ENCODE measurements at places on chromosomes 1 and 21.

DNA sequence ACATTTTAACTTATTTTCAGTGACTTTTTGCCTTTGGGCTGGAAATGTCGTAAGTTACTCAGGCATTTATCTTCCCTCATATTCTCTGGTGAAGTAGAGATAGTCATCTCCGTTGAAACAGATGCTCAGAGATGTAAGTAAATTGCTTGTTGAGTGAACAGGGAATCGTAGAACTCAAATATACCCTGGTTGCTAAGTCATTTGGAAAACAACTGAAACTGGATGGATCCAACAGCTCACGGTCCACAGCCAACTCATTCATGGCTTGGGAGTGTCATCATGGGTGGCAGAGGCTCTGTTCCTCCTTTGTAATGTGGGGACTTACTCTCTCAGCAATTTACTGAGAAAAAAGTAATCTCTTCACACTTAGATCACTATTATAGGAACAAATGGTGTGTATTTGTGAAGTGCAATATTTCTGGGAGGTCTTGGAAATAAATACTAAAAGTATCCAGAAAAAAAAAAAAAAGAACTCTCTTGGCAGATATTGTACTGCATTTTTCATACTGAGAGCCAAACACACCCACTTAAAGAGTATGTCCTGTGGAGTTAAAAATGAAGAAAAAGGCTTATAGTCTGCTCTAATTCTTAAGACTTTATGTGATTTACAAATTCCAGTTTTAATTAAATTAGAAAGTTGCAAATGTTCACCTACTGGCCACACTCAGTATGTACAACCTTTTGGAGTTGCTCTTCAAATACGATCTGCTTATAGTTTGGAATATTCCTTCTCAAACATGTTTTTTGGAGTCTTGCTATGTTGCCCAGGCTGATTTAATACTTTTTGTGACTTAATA, 107.4 kb downstream of the LEPR start:
- DNase-seq, result no peak

- no peak for DNase-seq
Measured at GRCh38 chr1:118949315-118949714, 38.8 kb downstream of the TBX15 start.

GRCh38 chr1:105138458-105138893, 1388.8 kb downstream of the AMY1C start:
- DNase-seq, result no peak

DNA sequence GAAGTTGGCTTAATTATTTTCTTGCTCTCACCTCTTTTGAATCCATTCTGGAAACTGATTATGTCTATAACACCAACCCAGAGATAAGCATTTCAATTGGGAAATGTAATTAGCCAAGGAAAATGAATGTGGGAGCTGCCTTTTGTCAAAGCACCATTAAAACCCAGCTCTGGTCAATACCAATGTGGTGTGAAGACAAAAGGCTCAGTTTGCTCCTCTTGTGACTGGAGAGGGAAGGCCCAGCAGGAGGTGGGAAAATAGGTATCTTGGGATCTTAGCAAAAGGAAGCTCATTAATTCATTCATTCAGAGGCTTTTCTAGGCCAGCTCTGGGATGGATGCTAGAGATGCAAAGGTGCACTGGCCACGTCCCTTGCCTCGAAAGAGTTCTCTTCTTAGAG, 75.0 kb upstream of the SELENON start:
- no peak for DNase-seq

DNA sequence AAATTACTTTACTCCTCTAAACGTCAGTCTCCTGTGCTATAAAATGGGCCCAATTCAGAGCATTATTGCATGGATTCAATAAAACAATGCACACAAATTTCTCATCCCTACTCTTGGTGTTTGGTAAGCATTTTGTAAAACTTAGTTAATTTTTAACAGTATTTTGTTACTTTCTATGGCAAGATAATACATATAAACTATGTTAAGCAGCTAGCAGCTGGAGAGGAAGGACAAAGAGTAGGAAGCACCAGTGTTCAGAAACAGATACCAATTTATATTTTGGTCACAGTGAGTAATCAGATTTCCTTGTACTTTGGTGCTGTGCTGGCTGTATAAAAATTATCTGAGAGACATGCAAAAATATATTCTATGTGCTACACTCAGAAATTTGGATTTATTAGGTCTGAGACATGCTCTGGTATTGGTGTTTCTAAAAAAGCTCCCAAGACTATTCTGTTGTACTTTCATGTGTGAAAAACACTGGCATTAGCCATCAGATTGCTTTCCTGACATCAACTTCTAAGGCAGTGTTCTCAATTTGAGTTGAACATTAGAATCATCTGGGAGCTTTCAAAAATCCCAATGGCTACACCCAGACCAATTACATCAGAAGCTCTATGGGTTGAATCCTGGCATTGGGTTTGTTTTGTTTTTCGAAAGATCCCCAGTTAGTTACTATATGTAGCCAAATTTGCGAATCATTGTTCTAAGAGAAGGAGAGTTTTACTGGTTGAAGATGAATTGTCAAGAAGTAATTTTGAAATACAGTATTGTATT, 100.3 kb upstream of the C1orf87 start:
- no peak for DNase-seq

- DNase-seq, result no peak
Measured at GRCh38 chr1:2132222-2133038, 62.1 kb downstream of the FAAP20 start.

DNA sequence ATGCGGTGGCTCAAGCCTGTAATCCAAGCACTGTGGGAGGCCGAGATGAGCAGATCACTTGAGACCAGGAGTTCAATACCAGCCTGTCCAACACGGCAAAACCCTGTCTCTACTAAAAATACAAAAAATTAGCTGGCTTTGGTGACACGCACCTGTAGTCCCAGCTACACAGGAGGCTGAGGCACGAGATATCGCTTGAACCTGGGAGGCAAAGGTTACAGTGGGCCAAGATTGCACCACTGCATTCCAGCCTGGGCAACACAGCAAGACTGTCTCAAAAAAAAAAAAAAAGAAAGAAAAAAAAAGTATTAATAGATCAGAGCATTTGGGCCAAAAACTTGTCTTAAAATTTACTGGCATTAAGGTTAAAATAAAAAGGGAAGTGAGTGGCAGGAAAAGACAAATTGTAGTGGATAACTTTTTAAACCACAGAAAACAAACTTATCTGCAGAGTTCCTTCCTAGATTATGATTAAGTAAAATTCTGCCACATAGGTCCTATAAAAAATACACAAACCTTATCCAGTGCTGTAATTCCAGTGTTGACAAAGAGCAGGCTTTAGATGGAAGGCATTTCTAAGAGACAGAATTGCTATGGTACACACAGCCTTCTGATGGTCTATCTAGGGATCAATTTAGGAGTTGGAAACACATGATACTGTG, 53.3 kb downstream of the EIF4G3 start:
- no peak for DNase-seq

DNA sequence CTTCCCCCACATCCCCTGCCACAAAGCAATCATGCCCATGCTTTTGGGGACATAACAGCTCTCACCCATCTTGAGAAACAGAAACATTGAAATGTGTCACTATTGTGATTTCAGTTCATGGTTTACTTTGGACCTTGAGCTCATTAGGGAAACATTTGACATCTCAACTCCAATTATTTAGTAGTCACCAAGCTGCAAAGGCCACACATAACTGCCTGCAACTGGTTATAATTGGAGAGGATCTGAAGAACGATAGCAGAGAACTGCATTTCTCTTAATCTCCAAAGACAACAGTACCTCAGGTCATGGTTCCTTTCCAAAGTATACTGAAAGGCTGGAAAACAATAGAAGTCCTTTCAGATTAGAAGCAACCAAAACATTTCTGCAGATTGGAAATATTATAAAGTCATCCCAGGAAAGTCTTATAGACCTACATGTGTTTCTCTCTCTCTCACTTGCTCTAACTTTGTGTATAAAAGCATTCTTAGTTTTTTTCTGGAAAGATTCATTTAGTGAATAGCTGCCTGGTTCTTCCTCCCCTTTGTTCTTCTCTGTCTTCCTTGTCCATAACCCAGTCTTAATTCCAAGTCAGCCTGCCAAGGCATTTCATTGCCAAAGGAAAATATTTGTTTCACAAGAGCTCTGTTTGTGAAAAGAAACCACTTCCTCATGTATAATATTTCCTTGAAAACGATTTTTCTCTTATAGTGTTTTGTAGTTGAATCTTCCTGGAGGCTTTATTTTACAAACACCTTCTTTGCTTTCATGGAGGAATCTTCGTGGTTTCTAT, 426.8 kb downstream of the ADGRL2 start:
- DNase-seq, result no peak

- no peak for DNase-seq
Measured at GRCh38 chr21:26815197-26815596, 30.0 kb downstream of the ADAMTS1 start.

GRCh38 chr1:234489007-234489697, 10.2 kb upstream of the TARBP1 start:
- no peak for DNase-seq

DNA sequence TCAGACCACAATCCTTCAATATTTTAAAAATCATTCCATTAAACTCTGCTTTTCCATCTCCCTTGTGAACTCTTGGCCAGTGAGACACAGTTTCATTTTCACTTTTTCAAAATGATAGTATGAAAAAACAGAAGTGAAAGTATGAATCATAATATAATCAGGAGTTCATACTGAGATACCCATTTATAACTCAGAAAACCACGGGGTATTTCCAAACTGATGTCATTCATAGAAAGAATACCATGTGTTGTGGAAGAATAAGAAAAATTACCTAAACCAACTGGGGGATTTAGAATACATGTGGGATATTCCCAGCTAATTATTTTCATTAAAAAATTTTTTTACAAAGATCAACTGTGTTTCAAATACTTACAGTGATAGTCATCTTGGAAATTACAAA, 149.9 kb downstream of the MRPL39 start:
- DNase-seq, result peak; percentile 42

DNA sequence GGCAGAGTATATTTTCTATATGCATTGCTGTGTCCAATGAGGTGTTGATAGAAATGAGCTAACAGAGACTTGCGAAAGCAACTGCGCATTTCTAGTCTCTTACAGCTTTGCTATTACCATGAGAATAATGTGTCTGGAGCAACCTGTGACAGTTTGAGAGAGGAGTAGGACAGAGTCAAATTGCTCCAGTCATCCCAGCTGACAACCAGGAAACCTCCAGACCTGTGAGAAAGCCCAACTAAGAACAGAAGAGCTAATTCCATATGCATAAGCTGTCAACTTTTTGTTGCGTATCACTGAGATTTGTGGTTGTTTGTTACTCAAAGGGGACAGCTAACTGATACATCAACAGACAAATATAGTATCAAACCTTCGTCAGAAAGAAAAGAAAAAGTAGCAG, 354.1 kb upstream of the LRRC7 start:
- no peak for DNase-seq

DNA sequence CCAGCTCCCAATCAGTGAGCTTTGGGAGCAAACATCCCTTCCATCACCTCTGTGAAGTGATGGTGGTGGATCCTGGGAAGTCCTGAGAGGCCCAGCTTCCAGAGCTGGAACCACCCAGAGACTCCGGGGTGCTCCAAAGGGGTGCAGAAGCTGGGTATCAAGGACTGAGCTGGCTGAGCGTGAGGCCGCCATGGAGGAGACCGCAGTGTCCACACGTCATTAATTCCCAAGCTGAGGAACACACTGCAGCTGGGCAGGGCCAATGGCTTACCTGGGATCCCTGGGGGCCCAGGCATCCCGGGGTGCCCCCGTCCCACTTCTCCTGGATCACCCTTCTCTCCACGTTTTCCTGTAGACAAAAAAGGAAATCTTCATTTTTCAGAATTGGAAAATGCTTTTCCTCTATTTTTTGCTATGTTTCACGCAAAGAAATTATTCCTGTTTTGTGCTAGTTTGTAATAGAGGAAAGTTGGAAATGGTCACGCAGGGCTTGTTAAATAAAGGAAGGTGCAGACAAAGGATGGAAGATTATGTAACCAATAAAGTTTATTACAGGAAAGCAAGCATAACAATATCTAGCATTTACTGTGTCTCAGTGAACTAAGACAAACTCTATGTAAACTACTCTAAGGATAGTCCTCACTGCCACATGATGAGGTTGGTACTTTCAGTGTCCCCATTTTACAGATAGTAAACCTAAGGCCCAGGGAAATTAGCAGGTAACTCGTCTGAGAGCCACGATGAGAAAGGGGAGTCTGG, 15.4 kb downstream of the COL9A2 start:
- no peak for DNase-seq

DNA sequence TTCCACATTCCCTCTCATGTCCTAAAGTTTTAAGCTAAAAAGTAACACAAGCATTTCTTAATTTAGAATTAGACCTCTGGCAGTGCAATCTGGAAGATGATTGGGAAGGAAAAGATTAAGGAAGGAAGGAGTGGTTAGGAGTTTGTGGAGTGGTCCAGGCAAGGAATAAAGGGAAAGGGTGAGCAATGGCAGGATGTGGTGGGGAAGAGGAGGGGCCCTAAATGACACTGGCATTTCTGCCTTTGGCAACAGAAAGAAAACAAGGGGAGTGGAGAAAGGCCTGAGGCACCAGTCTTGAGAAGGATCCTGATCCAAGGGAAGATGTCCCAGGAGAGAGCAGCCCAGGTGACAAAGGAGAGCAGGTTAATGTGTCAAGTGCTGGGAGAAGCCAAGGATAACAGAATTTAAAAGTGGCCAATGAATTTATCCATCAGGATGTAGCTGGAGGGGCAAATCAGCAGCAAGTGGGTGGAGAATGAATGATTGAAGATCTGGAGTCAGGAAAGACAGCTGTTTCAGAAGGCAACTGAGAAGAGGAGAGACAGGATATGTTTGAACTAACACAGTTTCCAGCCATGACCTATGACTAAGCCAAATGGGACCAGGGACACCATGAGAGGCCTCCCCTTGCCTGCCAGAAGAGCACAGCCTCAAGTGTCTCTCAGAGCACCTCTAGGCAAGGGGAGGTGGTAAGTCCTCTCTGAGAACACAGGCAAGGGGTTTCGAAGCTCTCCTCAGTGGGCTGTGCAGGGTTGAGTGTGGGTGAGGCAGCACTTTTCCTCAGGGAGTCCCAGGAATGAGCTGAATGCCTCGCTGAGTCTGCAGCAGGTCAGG, 20.9 kb upstream of the LY9 start:
- no peak for DNase-seq

- DNase-seq, result no peak
Measured at GRCh38 chr1:113169591-113169990, 96.6 kb downstream of the LRIG2 start.

GRCh38 chr1:209648931-209649776, 3.1 kb downstream of the LAMB3 start:
- DNase-seq, result peak; percentile 55

GRCh38 chr1:44220755-44221154, 7.5 kb downstream of the DMAP1 start:
- DNase-seq, result no peak

GRCh38 chr1:18649693-18650370, 19.2 kb downstream of the PAX7 start:
- DNase-seq, result no peak
